NCI-H774 (cell line): ENCODE measurements at places on chromosomes 11 and 22.

- no peak for DNase-seq
Measured at GRCh38 chr11:88231894-88232482, 56.7 kb upstream of the RAB38 start.

DNA sequence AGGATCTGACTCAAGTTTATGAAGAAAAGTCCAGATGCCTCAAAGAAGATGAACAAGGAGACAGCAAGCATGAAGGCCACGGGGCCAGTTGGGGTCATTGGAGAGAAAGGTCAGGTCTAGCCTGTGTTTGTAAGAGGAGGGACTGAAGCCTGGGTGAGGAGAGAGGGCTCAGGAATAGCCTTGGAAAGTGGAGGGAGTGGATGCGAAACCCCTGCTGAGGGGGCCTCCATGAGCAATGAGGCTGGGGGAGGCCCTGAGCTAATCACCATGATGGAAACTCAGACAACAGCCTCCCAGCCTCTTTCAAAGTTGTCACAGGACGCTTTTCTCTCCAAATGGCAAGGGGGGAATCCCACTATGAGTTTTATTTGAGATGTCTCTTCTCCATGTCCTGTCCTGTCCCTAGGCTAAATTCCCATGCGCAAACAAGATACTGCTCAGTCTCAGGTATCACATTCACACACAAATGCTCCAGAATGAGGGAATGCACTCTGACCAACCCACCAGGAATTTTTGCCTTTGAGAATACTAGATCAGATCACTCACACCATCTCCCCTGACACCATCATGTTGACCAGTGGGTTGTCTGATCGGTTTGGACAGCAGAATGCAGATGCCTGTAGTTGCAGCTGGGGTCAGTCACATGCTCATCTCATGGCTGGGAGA is 51.3 kb upstream of the TOP3B start:
- no peak for DNase-seq

DNA sequence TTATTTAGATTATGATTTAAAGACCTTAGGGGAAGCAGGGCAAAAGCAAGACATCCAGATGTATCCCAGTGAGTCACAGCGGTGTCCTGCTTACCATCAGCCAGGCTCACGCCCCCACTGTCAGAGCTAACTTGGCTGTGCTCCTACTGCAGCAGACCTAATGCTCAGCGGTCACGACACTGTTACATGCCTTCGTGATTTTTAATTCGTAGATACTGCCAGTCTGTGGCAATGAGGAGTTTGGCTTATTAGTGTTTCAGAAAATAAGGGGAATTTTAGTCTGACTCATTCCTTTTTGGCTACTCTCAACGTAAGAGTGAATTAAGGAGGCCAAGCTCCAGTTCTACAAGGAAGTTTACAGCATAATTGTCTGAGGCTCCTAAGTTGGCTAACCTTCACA is 22.7 kb downstream of the EFCAB6 start:
- DNase-seq = no peak

GRCh38 chr22:48369789-48370507 is 1457.7 kb downstream of the BRD1 start:
- no peak for DNase-seq

DNA sequence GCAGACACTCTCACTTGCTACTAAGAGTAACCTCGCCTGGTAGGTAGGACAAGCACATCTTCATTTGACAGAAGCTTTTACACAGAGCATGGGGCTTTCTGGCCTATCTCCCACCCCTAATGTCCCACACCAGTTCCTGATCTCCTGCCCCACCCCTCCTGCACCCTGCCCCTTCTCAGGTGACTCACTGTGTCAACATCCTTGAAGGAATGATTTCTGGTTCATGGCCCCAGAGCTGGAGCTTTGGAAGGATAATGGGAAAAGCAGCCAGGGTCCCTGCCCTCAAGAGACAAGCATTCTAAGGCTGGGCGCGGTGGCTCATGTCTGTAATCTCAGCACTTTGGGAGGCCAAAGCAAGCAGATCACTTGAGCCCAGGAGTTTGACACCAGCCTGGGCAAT is 47.2 kb downstream of the LRFN4 start:
- DNase-seq = no peak

- DNase-seq = no peak
Measured at GRCh38 chr11:132981131-132981956, 551.0 kb downstream of the OPCML start.

- DNase-seq = no peak
Measured at GRCh38 chr11:4700436-4700820, 2.8 kb upstream of the OR51E2 start.

DNA sequence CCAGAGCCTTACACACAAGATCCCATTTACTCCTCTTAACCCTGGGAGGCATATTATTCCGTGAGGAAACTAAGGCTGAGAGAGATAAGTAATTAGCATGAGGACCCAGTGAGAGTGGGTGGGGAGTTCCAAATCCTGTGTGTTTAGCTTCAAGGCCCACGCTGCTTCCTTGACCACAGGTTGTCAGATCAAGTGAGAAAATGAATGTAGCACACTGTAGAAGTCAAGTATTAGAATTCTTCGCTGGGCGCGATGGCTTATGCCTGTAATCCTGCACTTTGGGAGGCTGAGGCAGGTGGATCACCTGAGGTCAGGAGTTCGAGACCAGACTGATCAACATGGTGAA is 3.8 kb downstream of the CYB561A3 start:
- no peak for DNase-seq

DNA sequence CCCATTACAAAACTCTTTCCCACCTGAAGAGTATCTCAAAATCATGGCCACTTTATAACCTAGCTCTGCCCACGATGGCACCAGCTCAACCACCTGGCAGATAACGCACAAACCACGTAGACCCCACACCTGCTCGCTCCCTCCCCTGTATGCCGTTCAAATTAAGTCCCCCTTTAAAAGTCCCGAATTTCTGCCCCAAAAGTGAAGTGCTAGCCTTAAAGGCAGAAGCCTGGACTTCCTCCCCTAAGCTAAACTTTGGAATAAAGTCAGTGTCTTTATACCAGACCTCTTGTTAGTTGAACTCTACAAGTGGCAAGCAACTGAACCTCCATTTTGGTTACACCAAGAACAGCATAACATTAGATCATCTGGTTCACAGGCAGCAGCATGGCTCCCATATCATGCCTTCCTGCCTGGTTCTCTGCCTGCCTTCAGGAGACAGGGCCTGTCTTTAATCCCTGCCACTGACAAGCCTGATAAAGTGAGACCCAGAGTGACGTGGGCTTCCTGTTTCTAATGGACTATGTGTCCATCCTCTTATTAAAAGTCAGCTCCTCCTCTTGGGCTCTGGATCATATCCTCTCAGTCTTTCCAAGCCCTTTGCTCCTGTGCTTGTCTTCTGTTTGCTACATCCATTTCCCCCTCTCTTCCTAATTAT is 32.6 kb upstream of the NNMT start:
- no peak for DNase-seq

DNA sequence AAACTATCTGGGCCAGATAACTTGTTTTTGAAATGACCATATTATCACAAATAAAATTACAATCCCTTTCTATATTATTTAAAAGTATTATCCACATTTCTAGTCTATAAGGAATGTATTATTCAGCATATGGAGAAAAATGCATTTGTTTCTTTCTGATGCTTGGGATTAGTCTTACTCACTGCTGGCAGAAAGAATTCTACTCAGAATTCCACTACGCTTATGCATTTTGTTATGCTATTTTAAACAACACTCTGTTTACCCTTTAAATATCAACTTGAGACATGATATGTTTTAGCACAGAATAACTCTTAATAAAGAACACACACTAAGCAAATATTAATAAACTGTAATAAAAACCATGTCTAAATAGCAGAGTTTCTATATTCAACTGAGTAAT is 77.6 kb upstream of the ANO3 start:
- DNase-seq = no peak

DNA sequence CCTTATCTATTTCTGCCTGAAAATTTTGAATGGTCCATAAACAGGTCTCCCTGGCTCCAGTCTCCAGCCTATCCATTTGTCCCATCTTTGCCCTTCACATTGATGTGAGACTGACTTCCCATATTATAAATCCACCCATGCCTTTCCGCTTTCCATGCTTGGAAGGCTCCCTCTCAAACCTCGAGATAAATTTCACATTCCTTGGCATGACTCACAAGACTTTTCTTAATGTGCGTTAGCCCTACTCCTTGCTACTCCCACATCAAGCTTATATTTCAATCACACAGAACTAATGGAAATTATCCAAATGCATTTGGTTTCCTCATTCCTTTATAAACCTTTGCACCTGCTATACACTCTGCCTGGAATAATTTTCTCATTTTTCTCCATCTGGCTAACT is 163.7 kb upstream of the NTM start:
- DNase-seq = no peak
